Kidney (tissue), 22 donors: ENCODE measurements at places on chromosomes 2 and 18. TPM values are rescaled to one million over a fixed set of nuclear protein-coding genes. Genes with fewer than 3 reads are reported as not detected.

CRYGC gene
- polyA plus RNA-seq = not detected

PGAP1 gene
- polyA plus RNA-seq = 1.9 TPM

ITGA4 gene
- 0.39 TPM for polyA plus RNA-seq

RNF152 gene
- 37.6 TPM for polyA plus RNA-seq

ONECUT2 gene
- 0.02 TPM for polyA plus RNA-seq

TXNDC2 gene
- not detected for polyA plus RNA-seq

VWA3B gene
- not detected for polyA plus RNA-seq

M1AP gene
- 0.49 TPM for polyA plus RNA-seq

VAMP8 gene
- polyA plus RNA-seq = 604 TPM

MOB4 gene
- 16.5 TPM for polyA plus RNA-seq

LIMS2 gene
- 107 TPM for polyA plus RNA-seq

DYNAP gene
- not detected for polyA plus RNA-seq

RIT2 gene
- polyA plus RNA-seq = not detected

- DNase-seq = no peak
- H3K4me3 ChIP-seq = no peak overlapping the region
- H3K27ac ChIP-seq = no peak overlapping the region
Measured at GRCh38 chr2:214311931-214312749, 98.7 kb upstream of the VWC2L start.

- H3K27me3 ChIP-seq = no peaks in the 10 kb centered on the region
- no peaks in the 10 kb centered on the region for H3K4me1 ChIP-seq
- H3K4me3 ChIP-seq = no peak overlapping the region
- no peaks in the 10 kb centered on the region for H3K36me3 ChIP-seq
- no peak overlapping the region for H3K27ac ChIP-seq
Measured at GRCh38 chr2:68340226-68341061, 20.7 kb upstream of the CNRIP1 start.

GRCh38 chr2:98502556-98503335, 58.1 kb downstream of the INPP4A start:
- peak; percentile 59 for DNase-seq
- no peaks in the 10 kb centered on the region for H3K27me3 ChIP-seq
- H3K4me3 ChIP-seq = no peak overlapping the region
- H3K4me1 ChIP-seq = no peaks in the 10 kb centered on the region
- no peak overlapping the region for H3K27ac ChIP-seq

- DNase-seq = no peak
- H3K27ac ChIP-seq = no peak overlapping the region
- H3K4me3 ChIP-seq = no peak overlapping the region
Measured at GRCh38 chr2:37892436-37893114, 32.5 kb upstream of the RMDN2 start.

DNA sequence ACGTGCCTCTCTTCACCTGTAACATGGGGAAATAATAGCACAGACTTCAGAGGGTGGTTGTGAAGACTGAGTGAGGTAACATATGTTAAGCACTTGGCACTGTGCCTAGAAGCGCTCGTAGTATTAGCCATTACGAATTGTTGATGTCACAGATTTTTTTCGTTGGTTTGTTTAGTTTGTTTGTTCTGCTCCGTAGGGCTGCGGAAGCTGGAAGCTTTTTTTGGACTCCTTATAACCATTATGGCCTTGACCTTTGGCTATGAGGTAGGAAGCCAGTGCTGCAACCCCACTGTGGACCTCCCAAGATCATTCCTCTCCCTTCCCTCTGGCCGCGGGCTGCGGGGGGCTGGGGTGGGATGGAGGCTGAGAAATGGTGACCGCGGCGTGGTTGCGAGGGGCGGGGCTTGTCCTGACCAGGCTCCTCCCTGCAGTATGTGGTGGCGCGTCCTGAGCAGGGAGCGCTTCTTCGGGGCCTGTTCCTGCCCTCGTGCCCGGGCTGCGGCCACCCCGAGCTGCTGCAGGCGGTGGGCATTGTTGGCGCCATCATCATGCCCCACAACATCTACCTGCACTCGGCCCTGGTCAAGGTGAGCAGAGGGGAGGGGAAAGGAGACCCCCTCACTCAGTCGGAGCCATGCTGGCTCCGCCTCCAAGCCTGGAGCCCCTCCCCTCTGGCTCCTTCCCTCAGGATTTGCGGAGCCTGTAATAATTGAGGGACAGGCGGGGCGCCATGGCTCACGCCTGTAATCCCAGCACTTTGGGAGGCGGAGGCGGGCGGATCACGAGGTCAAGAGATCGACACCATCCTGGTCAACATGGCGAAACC, 5.5 kb downstream of the SLC11A1 start:
- H3K36me3 ChIP-seq = no peaks in the 10 kb centered on the region
- peak; percentile 83 for DNase-seq
- peaks cover 7% of the 10 kb centered on the region for H3K4me1 ChIP-seq
- no peaks in the 10 kb centered on the region for H3K27me3 ChIP-seq
- H3K27ac ChIP-seq = peak overlapping the region; percentile 81

DNA sequence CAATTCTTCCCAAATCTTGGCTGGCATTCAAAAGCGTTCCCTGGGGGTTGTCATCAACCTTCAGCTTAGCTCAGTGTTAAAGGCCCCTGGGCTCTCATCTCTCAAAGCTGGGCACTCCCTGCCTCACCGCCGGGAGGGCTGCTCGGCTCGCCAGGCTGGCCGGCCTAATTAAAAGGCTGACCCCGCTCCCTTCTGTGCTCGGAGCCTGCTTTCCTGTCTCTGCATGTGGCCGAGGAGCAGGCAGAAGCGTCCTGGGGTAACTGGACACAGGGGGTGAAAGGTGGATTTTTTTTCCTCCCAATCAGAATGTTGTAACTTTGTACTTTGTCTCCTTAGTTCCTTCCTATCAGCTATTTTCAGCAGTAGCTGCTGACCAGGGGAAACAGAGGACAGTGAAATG, 231.1 kb downstream of the GBX2 start:
- H3K36me3 ChIP-seq = no peaks in the 10 kb centered on the region
- DNase-seq = no peak
- H3K4me1 ChIP-seq = no peaks in the 10 kb centered on the region
- no peaks in the 10 kb centered on the region for H3K27me3 ChIP-seq

DNA sequence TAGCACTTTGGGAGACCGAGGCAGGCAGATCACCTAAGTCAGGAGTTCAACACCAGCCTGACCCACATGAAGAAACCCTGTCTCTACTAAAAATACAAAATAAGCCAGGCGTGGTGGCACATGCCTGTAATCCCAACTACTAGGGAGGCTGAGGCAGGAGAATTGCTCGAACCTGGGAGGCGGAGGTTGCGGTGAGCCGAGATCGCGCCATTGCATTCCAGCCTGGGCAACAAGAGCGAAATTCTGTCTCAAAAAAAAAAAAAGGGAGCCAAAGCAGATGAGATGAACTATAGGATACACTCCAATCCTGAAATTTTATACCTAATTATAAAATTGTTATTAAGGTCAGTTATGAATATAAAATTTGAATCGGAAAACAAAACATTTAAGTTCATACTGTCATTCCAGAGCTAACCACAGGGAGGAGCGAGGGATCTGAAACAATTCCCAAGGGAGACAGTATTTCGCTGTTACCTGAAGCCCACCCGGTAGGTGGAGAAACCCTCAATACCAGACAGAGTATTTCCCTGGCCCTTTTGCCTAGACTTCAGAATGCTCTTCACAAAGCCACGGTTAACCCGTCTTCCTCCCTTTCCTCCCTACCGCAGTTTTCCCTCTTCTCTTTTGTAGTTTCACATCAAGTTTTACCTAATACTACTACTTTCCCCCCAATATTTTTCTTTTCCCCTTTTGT, 1.4 kb downstream of the PPM1G start:
- H3K27ac ChIP-seq = no peak overlapping the region
- H3K36me3 ChIP-seq = no peaks in the 10 kb centered on the region
- DNase-seq = peak; percentile 75
- no peaks in the 10 kb centered on the region for H3K27me3 ChIP-seq
- H3K4me3 ChIP-seq = peak overlapping the region; percentile 86

- H3K27me3 ChIP-seq = no peaks in the 10 kb centered on the region
- no peak overlapping the region for H3K27ac ChIP-seq
- H3K36me3 ChIP-seq = no peaks in the 10 kb centered on the region
Measured at GRCh38 chr2:209990838-209991237, 11.6 kb upstream of the RPE start.

DNA sequence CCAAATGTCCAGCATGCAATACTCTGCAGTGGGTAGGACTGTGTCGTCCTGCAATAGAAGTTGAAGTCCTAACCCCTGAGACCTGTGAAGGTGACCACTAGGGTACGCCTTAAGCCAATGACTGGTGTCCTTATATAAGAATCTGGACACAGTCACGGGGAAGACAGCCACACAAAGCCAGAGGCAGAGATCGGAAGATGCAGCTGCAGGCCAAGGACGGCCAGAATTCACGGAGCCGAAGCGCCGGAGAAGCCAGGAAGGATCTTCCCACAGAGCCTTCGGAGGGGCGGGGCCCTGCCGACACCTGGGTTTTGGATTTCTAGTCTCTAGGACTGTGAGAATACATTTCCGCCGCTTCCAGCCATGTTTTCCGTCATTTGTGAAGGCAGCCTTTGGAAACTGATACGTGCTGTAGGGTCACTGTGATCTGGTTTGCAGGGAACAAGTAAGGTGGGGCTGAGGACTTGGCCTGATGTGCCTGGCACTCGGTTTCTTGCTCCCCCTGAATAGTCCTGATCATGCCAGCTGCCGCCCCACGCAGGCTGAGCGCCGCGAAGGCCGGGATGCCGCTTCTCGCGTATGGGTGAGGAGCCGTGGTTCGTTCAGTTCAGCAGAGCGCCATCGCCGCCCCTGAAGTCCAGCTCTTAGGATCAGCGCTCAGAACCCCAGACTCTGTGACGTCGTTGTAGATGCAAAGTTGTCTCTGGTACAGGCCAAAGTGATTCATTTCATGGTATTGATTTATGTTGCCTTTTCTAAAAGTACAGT, 38.7 kb downstream of the PTGR3 start:
- no peaks in the 10 kb centered on the region for H3K27me3 ChIP-seq
- no peak overlapping the region for H3K4me3 ChIP-seq
- no peaks in the 10 kb centered on the region for H3K36me3 ChIP-seq
- H3K4me1 ChIP-seq = no peaks in the 10 kb centered on the region

GRCh38 chr2:66481100-66481549, 46.2 kb downstream of the MEIS1 start:
- H3K27me3 ChIP-seq = no peaks in the 10 kb centered on the region
- no peak overlapping the region for H3K27ac ChIP-seq
- no peak for DNase-seq
- H3K36me3 ChIP-seq = no peaks in the 10 kb centered on the region
- H3K4me1 ChIP-seq = no peaks in the 10 kb centered on the region

GRCh38 chr2:20313659-20314058, 37.0 kb downstream of the PUM2 start:
- no peak overlapping the region for H3K27ac ChIP-seq
- H3K36me3 ChIP-seq = peaks cover 5% of the 10 kb centered on the region
- no peak for DNase-seq
- no peaks in the 10 kb centered on the region for H3K4me1 ChIP-seq
- H3K27me3 ChIP-seq = no peaks in the 10 kb centered on the region
- no peak overlapping the region for H3K4me3 ChIP-seq

- no peaks in the 10 kb centered on the region for H3K27me3 ChIP-seq
- H3K4me1 ChIP-seq = no peaks in the 10 kb centered on the region
- DNase-seq = no peak
- no peak overlapping the region for H3K27ac ChIP-seq
- H3K4me3 ChIP-seq = no peak overlapping the region
Measured at GRCh38 chr2:161796192-161796591, 172.0 kb downstream of the SLC4A10 start.

GRCh38 chr2:233146194-233146593, 86.1 kb downstream of the INPP5D start:
- H3K4me1 ChIP-seq = no peaks in the 10 kb centered on the region
- H3K27me3 ChIP-seq = no peaks in the 10 kb centered on the region
- no peak overlapping the region for H3K4me3 ChIP-seq
- H3K36me3 ChIP-seq = no peaks in the 10 kb centered on the region
- no peak for DNase-seq
- no peak overlapping the region for H3K27ac ChIP-seq

- no peak for DNase-seq
- no peak overlapping the region for H3K27ac ChIP-seq
- H3K4me3 ChIP-seq = no peak overlapping the region
- H3K4me1 ChIP-seq = no peaks in the 10 kb centered on the region
- no peaks in the 10 kb centered on the region for H3K27me3 ChIP-seq
Measured at GRCh38 chr2:213243189-213244044, 40.8 kb upstream of the SPAG16 start.

- H3K36me3 ChIP-seq = no peaks in the 10 kb centered on the region
- H3K27ac ChIP-seq = no peak overlapping the region
- DNase-seq = no peak
Measured at GRCh38 chr2:134232868-134233727, 20.8 kb upstream of the MGAT5 start.

DNA sequence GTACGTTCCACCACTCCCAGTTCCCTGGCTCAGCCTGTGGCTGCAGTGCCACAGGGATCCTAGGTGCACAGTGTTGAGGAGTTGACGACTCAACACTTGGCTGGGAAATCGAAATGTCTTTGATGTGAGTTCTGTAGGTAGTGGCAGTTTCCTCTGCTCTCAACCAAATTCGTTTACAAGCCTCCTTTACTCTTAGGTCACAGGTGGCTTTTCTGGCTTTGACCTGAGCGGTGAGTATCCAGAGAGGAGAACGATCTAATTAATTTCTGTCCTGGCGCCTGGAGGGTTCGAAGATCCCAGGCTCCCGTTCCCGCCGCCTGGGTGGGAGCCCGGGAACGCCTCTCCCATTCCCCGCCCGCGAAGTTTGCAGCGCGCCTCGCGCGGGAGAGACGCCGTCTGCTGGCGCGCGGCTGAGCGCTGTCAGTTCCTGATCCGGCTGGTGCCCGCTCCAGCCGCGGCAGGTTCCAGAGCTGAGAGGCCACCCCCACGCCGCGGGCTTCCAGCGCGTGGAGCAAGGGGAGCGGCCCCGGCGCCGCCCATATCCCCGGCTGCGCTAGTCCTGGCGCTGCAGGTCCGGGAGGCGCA, at the start of gene LAMA3:
LAMA3 (plus strand) TSS at position 423 of the 585 bp plus-strand sequence. CDS start 231 bp downstream, outside the sequence.
- peaks cover 9% of the 10 kb centered on the region for H3K27me3 ChIP-seq
- H3K4me1 ChIP-seq = peaks cover 8% of the 10 kb centered on the region
- DNase-seq = peak; percentile 57
- H3K4me3 ChIP-seq = peak within 1 kb of the TSS; percentile 65

- DNase-seq = no peak
- no peaks in the 10 kb centered on the region for H3K4me1 ChIP-seq
- H3K27ac ChIP-seq = no peak overlapping the region
- H3K27me3 ChIP-seq = no peaks in the 10 kb centered on the region
- no peaks in the 10 kb centered on the region for H3K36me3 ChIP-seq
- H3K4me3 ChIP-seq = no peak overlapping the region
Measured at GRCh38 chr2:48197618-48198017, 291.3 kb upstream of the FBXO11 start.

- no peak overlapping the region for H3K4me3 ChIP-seq
- H3K27ac ChIP-seq = no peak overlapping the region
- no peak for DNase-seq
- H3K27me3 ChIP-seq = no peaks in the 10 kb centered on the region
Measured at GRCh38 chr2:54855434-54855833, 132.0 kb downstream of the EML6 start.

DNA sequence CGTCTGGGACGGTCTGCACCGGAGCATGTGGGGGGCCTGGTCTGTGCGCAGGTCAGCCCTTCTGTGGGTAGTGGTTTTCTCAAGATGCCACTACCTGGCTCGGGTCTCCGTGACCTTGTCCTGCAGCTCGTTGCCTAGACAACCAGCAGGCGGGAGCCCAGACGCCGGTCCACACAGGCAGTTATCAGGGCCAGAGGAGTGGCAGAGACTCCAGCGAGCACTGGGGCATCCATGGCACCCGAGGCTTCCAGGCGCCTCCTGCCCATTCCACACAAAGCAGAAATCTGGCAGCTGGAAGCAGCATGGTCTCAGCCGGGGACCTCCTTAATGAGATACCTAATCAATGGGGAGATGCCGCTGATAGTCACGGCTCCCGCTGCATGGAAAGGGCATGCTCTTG, 156.1 kb downstream of the FAM210A start:
- H3K4me3 ChIP-seq = no peak overlapping the region
- DNase-seq = no peak
- no peaks in the 10 kb centered on the region for H3K27me3 ChIP-seq
- no peak overlapping the region for H3K27ac ChIP-seq
- H3K4me1 ChIP-seq = no peaks in the 10 kb centered on the region
